Activated CD4-positive, alpha-beta memory T cell treated with anti-CD3 and anti-CD28 coated beads, Interleukin-2, amount 10 ng/mL, durations not matched to agents 7 days and 5 days (primary cell): ENCODE measurements at places on chromosomes 16 and 17.

DNA sequence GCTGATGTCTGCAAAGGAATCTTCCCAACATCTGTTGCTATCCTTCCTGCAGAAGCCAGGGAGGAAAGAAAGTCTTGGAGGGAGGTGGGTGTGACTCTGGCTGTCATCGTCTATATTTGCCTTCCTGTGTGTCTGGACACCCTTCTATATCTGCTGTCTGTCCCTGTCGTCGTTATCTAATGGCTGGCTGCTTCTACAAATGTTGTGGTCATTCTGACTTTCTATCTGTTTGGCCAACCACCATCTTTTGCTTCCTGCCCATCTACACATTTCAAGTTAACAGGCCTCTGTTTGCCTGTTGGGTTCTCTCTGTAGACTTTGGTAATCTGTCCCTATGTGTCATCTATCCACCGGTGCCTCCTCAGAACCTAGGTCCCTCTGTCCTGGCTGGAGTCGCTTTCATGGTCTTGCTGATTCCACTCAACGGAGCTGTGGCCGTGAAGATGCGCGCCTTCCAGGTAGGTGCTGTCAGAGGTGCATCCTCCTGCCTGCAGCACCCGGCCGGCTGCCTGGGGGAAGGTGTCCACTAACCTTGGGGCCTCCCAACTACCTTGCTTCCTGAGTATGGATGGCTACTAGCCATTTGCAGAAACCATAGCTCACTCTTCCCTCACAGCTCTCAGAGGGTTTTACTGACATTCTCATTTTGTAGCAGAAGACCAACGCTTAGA lies 30.2 kb downstream of the ABCC3 start:
- DNase-seq: no peak

DNA sequence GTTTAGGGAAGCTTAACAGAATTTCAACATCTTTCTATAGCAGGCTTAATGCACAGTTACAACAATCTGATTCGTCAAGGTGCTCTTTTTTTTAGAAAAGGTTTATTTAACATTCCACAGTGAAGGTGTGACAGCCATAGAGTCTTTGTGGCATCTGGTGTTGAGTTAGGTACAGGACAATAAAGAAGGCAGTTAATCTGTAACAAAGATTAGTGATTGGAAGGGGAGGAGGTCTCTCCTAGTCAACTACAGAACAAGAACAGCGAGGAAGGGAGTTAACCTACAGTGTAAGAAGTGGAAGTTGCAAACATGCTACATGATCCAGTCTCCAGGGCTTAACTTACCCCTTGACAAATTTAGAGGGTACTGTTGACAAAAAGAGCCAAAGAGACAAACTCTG lies 3.0 kb upstream of the ZDHHC7 start:
- DNase-seq: no peak

DNA sequence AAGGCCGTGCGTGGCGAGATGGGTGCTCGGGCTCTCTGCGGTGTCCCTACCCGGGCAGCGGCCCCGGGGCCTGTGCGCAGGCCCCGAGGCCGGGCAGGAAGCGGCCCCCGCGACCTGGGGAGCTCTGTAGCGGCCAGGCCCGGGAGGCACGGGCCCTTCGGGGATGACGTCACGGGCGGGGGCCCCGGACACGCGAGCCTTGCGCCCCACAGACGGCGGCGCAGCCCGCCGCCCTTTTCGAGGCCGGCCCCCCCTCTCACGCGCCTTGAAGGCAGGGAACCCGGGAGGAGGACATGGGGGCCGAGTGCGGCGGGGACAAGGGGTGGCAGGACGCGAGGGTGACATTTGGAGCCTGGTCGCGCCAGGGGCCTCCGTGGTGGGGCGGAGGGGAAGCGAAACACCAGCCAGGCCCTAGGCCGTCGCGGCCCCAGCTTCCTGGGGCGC lies 1.1 kb downstream of the RAI1 start:
- DNase-seq: peak; percentile 63

DNA sequence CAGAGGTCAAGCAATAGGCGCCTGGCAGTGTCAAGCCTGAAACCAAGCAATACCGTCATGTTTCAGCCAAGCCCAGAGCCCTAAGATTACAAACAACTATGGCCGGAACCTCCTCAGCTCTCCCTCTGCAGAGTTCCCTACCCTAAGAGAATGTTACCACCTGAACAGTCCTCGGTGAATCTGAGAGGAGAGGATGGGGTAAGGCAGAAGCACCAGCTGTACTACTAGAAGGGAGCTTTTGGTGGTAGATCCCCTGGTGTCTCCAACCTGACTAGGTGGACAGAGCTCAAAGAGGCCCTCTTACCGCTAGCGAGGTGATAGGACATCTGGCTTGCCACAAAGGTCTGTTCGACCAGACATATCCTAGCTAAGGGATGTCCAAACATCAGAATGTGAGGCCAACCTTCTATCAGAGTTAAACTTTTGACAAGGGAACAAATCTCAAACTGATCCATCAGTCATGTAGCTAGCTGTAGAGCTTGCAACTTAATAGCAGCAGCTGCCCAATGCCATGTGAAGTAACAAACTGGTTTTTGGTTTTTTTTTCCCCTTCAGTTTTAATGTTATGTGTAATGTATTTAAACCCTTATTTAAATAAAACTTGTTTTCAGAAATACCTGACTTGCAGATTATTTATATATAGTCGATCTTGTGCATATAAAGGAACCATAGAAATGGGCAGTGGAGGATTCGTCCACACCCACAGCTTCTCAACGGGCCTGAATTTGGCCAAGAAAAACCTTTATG lies 2.5 kb downstream of the EIF1 start:
- DNase-seq: no peak
